AG09319 (cell line): ENCODE measurements at places on chromosomes 6 and 20.

DNA sequence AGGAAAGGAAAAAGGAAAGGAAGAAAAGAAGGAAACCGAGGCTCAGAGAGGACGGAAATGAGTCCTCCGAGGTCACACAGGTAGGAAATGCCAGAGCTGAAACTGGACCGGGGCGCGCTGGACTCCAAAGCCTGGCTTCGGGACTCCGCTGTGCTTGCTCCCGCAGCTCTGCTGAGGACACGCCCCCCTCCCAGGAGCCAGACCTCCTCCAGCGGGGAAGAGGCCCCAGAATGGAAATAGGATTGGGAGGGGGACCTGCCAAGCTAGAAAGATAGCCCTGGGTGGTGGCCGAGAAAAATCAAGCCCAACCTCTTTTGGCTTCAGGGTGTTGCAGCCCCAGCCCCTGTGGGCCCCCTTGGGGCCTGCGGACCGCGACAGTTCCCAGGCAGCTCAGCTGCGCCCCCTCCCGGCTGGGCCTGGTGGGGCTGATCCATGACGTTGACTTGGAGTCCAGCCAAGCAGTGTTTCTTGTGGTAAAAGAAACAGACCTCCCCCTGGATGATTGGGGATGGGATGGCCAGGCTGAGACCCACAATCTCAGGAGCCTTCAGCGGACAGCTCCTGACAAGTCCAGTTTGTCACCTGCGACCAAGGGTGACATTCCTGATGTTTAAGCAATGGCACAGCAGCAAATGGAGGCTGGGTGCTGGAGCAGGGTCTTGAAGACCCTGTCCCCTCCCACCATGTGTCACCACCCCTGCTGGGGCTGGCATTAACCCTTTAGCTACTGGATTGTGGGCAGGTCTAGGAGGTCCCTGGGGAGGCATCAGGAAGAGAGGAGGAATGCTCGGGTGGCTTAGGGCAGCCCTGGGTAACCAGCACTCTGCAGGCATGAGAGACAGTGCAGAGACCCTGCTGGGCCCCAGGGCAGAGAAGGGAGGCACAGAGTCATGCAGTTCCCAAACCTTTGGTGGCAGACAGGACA, 55.4 kb downstream of the RIPOR3 start:
- no peak for DNase-seq

GRCh38 chr20:22320245-22320915, 264.0 kb downstream of the FOXA2 start:
- DNase-seq = no peak

GRCh38 chr6:1136415-1136774, 175.5 kb upstream of the FOXQ1 start:
- DNase-seq = peak; percentile 70

DNA sequence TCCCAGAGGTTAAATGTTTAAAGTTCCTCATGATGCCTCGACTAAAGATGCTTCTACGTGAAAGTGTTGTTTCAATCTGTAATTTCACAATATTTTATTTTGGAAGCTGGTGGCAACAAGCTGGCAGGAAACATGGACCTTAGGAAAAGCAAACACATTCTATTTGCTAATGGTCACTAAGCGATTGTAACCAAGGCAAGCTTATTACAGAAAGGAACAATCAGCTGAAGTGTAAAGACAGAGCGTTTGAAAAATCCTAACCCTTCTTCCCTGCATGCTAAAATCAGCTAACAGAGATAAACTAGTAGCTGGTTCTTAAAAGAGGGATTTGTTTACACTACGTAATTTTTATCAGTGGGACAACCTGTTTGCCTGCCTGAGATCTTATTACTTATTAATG, 50.0 kb downstream of the IL20RA start:
- DNase-seq = no peak

DNA sequence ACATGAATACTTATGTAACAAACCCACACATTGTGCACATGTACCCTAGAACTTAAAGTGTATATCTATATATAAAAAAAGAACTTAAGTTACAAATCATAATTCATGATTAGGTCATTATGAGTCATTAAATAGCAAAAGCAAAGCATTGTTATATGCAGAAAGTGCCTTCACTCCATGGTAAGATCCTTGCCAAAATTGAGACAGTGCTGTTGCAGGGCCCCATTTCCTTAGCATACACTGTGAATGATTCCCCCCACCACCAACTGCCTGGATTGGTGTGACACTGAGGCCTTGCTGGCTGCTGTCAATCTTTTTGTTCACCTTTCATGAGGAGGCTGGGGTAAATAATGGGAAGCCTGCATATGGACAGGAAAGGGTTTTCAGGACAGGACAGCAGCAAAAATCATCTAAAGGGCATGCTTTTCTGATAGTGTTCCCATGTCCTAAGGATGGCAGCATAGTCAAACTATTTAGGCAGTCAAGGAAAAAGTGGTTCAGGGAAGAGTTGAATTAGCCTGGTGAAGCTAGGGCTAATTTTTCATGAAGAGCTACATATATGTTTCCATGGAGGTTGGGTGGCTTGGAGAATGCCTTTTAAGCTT, 188.2 kb upstream of the ASCC3 start:
- DNase-seq = no peak

DNA sequence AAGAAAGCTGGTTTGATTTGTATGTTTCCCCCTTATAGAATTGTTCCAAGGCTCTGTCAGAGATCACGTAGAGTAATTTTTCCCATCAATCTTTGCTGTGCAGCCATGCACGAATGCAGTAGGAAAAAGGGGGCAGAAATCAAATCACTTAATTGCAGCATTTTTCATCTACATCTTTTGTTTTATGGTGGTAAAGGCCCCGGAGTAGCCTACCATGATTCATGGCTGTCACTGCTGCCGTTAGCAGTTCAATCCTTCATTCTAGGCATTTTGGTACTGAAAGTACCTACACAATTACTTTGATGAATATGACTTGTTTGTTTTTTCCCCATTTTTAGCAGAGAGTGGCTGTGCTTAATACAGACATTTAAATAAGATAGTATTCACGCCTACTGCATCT, 631.9 kb upstream of the MMS22L start:
- no peak for DNase-seq

- no peak for DNase-seq
Observed at GRCh38 chr20:48909910-48910309, 11.6 kb upstream of the ARFGEF2 start.

- peak; percentile 25 for DNase-seq
Observed at GRCh38 chr6:43698584-43699349, 11.2 kb upstream of the MRPS18A start.

DNA sequence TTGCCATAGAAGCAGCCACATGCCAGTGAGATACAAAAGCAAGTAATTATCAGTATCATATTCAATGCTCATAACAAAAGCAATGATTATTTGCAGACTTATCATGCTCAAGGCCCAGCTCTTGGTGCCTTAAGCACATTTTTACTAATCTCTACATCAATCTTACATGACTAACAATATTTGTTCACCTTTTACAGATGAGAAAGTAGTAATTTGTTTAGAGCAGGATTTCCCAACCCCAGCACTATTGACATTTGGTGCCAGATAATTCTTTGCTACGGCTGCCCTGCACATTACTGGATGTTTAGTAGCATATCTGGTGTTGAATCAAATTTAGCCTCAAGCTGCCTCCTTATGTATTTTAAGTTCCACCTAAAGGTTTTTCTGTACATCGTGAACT, 19.0 kb upstream of the DOK5 start:
- no peak for DNase-seq

- no peak for DNase-seq
Observed at GRCh38 chr6:147341486-147341885, 137.3 kb downstream of the STXBP5 start.

GRCh38 chr20:22339091-22339881, 245.1 kb downstream of the FOXA2 start:
- no peak for DNase-seq

GRCh38 chr6:142223938-142224337, 76.9 kb downstream of the VTA1 start:
- no peak for DNase-seq

DNA sequence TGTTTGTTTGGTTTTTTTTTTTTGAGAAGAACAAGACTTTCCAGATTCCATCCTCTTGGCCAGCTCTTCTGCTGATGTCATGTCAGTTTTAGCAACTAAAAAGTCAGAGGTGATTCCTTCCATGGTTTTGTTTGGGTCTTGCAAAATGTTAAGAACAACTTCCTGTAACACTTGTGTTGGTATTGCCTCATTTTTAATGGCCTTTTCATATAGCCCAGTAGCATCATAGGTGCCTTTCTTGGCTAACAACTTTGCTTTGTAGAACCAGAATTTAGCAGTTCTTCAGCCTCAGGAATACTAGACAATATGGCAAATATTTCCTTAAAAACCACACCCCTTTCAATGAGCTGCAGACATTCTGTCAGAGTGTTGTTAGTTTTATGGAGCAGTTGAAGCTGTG, 99.5 kb upstream of the SIRPG start:
- DNase-seq = no peak

- DNase-seq = no peak
Observed at GRCh38 chr20:62796699-62797491, 622 bp downstream of the MRGBP start.

GRCh38 chr6:34362909-34363680, 29.4 kb downstream of the NUDT3 start:
- DNase-seq = no peak

- DNase-seq = no peak
Observed at GRCh38 chr6:114087496-114087895, 116.5 kb upstream of the HDAC2 start.

- DNase-seq = no peak
Observed at GRCh38 chr6:155123520-155123919, 128.4 kb downstream of the TIAM2 start.

GRCh38 chr6:166655251-166655650, 28.2 kb upstream of the RPS6KA2 start:
- no peak for DNase-seq

- DNase-seq = no peak
Observed at GRCh38 chr6:74346936-74347535, 651.0 kb downstream of the CD109 start.

GRCh38 chr6:170307080-170307545, 555 bp downstream of the FAM120B start:
- no peak for DNase-seq

GRCh38 chr20:64245746-64246595, 9.6 kb upstream of the PCMTD2 start:
- no peak for DNase-seq

GRCh38 chr6:137261361-137261760, 42.2 kb upstream of the IFNGR1 start:
- no peak for DNase-seq

GRCh38 chr6:28264834-28265401, 2.0 kb upstream of the ZSCAN26 start:
- no peak for DNase-seq

- no peak for DNase-seq
Observed at GRCh38 chr6:23027281-23027680, 457.9 kb downstream of the HDGFL1 start.

GRCh38 chr20:19114410-19114809, 98.0 kb upstream of the SLC24A3 start:
- DNase-seq = no peak

- no peak for DNase-seq
Observed at GRCh38 chr20:48578397-48579098, 249.3 kb downstream of the PREX1 start.

- DNase-seq = no peak
Observed at GRCh38 chr6:157536223-157536545, 155.2 kb downstream of the ZDHHC14 start.

GRCh38 chr6:93580446-93580845, 161.1 kb upstream of the EPHA7 start:
- no peak for DNase-seq

- DNase-seq = no peak
Observed at GRCh38 chr20:56722042-56722441, 92.9 kb downstream of the TFAP2C start.

DNA sequence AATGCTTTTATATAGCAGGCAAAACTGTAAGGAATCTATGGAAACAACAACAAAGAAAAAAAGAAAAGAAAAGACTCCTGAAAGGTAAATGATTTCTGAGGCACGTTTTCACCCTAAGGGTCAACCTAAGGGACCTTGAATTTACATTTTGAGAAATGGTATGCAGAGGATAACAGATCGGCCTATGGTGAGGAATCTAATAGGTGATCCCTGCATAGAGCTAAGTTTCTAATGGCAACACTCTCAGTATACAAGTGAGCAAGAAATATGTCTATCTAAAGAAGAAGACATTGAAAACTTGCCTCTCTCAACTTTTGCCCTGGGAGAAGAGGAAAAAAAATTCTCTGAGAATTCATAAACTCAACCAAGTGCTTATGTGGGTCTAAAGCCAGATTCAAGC, 18.9 kb upstream of the AKAP7 start:
- no peak for DNase-seq

- DNase-seq = no peak
Observed at GRCh38 chr6:90135667-90136066, 161.0 kb downstream of the BACH2 start.

DNA sequence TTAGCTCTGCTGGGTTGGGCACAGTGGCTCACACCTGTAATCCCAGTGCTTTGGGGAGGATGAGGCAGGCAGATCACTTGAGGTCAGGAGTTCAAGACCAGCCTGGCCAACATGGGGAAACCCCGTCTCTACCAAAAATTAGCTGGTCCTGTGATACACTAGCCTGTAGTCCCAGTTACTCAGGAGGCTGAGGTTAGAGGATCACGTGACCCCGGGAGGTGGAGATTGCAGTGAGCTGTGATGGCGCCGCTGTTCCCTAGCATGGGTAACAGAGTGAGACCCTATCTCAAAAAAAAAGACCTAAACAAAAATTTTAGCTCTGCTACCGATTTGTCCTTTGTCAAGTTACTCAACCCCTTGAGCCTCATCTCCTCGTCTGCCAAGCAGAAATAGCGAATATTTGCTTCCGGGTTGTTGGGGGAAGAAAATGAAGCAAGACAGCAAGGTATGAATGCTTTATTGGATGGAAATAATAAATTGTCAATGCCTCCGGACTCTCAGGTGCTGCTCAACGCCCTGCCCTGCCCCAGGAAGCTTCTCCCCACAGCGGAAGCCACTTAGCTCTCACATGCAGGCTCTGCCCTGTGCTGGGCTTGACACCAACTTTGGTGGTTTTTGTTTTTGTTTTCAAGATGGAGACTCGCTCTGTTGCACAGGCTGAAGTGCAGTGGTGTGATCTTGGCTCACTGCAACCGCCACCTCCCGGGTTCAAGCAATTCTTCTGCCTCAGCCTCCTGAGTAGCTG, 24.9 kb upstream of the ITCH start:
- no peak for DNase-seq

DNA sequence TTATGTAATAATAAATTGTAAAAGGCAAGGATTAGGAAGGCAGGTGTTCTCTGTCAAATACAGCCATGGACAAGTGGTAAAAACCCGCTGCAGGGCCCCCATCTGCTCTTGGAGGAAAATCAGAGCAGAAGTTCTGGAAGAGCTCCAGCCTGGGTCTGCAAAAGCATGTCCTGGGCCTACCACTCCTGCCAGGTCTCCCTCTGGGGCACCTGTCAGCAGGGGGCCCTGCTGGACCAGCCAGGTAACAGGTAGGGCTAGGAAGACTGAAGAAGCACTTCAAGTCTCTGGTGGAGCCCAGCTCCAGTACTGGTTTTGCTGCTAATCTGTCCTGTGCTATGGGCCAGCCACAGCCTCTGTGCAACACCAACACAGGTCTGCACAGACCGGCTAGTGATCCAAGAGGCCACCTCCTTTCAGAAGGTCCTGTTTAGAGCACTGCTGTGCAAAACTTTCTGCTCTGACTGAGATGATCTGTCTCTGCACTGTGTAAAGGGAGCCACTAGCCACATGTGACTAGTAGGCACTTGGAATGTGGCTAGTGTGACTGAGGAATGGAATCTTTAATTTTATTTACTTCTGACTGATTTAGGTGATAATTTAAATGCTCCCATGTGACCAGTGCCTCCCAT, 30.2 kb downstream of the RRBP1 start:
- no peak for DNase-seq
